Spleen (tissue), 13 donors: ENCODE measurements at places on chromosomes 7 and 10. TPM values are rescaled to one million over a fixed set of nuclear protein-coding genes. Genes with fewer than 3 reads are reported as not detected.

DNA sequence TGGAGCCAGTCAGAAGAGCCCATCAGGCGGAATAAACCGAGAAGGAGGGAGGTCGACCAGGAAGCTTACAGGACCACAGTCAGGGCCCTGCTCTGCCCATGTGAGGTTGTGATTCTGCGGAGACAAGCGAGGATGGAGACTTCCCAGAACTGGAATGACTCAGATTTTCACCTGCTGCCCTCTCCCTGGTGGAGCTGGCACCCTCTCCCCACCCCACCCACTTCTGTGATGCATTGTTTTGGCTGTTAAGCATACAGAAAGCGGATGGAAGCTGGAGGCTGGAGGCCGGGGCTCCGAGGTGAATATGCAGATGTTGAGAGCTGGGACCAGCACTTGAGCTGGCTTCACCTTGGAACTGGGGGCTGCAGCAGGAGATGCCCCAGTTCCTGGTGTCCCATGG, 57.4 kb downstream of the NPTX2 start:
- H3K36me3 ChIP-seq = no peaks in the 10 kb centered on the region
- no peak for DNase-seq

- H3K4me3 ChIP-seq = no peak overlapping the region
- H3K4me1 ChIP-seq = no peaks in the 10 kb centered on the region
- peaks cover 62% of the 10 kb centered on the region for H3K36me3 ChIP-seq
- H3K27me3 ChIP-seq = no peaks in the 10 kb centered on the region
Observed at GRCh38 chr7:66894463-66895080, 26.5 kb upstream of the TMEM248 start.

GRCh38 chr7:36820527-36821170, 96.4 kb upstream of the AOAH start:
- H3K27ac ChIP-seq = no peak overlapping the region
- H3K4me3 ChIP-seq = no peak overlapping the region
- no peaks in the 10 kb centered on the region for H3K36me3 ChIP-seq
- no peaks in the 10 kb centered on the region for H3K27me3 ChIP-seq

DNA sequence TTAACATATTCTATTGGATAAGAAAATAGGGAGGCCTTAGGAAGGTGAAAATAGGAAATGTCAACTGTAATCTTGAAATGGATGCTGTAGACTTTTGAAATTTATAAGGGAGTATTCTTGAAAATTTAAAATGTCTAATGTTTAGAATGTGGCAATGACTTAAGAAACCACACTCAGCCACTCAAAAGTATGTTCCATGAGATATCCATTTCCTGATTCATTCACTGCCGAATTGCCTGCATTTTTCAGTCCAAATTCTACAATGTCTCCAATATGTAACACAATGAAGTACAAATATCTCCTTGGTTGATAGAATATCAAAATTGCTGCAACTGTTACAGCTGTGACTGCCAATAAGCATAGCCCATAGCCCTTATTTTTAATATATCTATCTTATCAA, 25.9 kb downstream of the PRKG1 start:
- no peaks in the 10 kb centered on the region for H3K36me3 ChIP-seq
- H3K27ac ChIP-seq = no peak overlapping the region
- no peaks in the 10 kb centered on the region for H3K4me1 ChIP-seq
- no peaks in the 10 kb centered on the region for H3K27me3 ChIP-seq
- DNase-seq = no peak

DNA sequence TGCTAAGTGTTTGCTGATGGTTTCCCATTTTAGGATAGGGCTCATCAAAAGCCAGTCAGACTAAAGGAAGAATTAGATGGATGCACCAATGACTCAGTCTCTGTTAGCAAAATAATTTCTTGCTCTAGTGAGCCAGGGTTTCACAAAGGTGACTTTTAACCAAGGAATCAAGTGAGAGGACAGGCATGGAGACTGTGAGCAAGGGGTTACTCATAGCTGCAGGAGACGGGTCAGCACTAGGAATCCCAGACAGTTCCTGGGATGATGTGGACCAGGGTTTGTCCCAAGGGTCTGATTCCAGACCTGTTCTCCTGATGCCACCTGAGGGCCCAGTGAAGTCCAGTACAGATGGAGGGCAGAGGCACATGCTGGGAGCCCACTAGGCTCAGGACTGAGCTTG, 138.1 kb downstream of the NOC3L start:
- no peak for DNase-seq
- no peaks in the 10 kb centered on the region for H3K36me3 ChIP-seq
- no peaks in the 10 kb centered on the region for H3K27me3 ChIP-seq
- no peak overlapping the region for H3K4me3 ChIP-seq

DNA sequence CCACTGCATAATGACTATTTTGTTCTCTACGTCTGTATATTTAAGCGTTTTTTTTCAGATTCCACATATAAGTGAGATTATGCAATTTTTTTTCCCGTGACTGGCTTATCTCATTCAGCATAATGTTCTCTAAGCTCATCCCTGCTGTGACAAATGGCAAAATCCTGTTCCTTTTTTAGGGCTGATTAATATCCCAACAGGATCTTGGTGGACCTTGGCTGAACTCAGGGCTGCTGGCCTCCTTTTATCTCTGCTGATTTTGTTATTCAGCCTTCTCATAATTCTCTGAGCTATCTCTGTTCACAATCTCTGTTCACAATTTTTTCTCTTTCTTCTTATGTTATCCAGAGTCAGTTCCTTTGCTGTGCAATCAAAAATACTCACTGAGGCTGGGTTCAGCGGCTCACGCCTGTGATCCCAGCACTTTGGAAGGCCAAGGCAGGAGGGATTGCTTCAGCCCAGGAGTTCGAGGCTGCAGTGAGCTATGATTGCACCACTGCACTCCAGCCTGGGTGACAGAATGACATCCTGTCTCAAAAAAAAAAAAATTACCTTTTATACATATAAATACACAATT, 1035.9 kb upstream of the AUTS2 start:
- DNase-seq = no peak
- H3K4me3 ChIP-seq = no peak overlapping the region
- H3K27ac ChIP-seq = peak overlapping the region; percentile 45
- peaks cover 5% of the 10 kb centered on the region for H3K4me1 ChIP-seq

Gene DENND10
- polyA plus RNA-seq = 18.4 TPM

GRCh38 chr10:70515035-70515667, 36.6 kb downstream of the PALD1 start:
- no peaks in the 10 kb centered on the region for H3K36me3 ChIP-seq
- H3K27me3 ChIP-seq = no peaks in the 10 kb centered on the region
- H3K4me1 ChIP-seq = peaks cover 30% of the 10 kb centered on the region
- no peak overlapping the region for H3K27ac ChIP-seq
- no peak overlapping the region for H3K4me3 ChIP-seq
- DNase-seq = no peak

Gene TCAF2
- 1.3 TPM for polyA plus RNA-seq

DNA sequence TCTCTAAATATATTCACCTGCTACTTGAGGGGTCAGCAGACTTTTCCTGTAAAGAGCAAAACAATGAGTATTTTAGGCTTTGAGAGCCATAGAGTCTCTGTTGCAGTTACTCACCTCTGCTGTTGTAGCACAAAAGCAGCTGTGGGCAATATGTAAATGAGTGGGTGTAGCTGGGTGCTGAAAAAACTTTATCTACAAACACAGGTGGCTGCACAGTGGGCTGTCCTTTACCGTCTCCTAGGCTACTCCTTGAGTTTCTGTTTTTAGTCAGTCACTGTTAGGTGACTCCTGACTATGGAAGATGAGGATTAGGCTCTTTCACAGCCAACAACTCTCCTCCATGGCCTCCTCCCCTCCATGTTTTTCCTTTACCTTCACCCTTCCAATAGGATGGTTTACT, 286.1 kb upstream of the C7orf33 start:
- no peaks in the 10 kb centered on the region for H3K36me3 ChIP-seq
- peaks cover 16% of the 10 kb centered on the region for H3K4me1 ChIP-seq
- no peaks in the 10 kb centered on the region for H3K27me3 ChIP-seq
- H3K4me3 ChIP-seq = peak overlapping the region; percentile 6

DNA sequence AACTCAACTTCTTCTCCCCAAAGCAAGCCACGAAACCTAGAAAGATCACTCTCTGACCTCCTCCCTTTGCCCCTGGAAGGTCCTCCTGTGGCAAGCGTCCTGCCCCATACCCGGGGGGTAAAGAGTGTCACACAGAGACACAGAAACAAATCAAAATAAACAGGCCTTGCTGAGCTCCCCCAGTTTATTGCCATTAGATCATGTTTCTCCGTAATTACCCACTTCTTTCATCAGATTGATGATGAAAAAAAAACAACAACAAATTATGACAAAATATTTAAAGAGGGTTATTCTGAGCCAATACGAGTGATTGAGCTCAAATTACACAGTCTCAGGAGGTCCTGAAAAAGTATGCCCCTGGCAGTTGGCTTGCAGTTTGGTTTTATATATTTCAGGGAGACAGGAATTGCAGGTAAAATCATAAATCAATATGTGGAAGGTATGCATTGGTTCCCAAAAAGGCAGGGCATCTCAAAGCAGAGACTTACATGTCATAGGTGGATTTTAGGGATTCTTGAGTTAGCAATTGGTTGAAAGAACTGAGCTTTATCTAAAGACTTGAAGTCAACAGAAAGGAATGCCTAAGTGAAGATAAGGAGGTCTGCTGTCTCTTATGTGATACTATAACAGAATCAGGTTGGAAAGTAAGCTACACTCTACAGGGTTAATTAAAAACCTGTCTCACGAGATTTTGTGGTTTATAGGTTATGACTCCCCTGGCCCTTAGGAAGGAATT, 86.2 kb downstream of the APBB1IP start:
- H3K27me3 ChIP-seq = no peaks in the 10 kb centered on the region
- no peak for DNase-seq
- H3K36me3 ChIP-seq = peaks cover 100% of the 10 kb centered on the region
- H3K27ac ChIP-seq = peak overlapping the region; percentile 49

DNA sequence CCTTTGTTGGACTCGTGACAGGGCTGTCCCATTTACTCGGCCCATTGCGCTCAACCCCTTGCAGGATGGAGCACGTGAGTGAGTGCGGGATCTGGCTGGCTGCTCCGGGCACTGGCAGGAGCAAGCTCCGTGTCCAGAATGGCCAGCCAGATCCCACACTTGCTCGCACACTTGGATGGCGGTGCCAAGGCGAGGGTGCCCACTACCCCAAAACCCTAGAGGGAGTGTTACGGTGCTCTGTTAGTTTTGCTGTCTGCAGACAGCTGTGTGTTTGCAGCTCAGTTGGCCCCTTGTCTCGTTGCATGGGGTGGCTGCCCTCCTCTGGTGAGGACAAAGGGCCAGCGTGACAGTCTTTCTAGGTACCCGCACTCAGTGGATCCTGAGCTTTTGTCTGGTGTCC, 34.2 kb downstream of the ZNF487 start:
- H3K27me3 ChIP-seq = no peaks in the 10 kb centered on the region
- H3K4me1 ChIP-seq = no peaks in the 10 kb centered on the region
- H3K36me3 ChIP-seq = peaks cover under 1% of the 10 kb centered on the region
- no peak overlapping the region for H3K4me3 ChIP-seq

DNA sequence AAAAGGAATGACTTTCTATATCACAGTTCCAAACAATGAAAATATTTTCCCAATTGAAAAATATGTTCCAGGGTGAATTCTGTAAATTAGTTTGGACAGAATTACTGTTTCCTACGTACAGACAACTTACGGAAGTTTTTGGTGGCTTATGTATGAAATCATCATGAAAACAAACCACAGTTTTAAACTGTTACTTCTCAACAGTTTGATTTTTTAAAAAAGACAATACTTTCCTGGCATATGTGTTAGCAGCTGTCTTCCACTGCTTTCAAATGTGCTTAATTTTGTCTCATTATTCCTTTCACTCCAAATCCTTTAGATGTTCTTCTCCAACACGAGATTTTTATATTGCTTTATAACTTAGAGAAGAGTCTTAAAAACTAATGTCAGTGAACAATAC, 56.2 kb downstream of the SEMA3A start:
- no peak overlapping the region for H3K4me3 ChIP-seq
- no peak for DNase-seq
- H3K36me3 ChIP-seq = no peaks in the 10 kb centered on the region

Gene CALML3
- polyA plus RNA-seq = 0.10 TPM

DNA sequence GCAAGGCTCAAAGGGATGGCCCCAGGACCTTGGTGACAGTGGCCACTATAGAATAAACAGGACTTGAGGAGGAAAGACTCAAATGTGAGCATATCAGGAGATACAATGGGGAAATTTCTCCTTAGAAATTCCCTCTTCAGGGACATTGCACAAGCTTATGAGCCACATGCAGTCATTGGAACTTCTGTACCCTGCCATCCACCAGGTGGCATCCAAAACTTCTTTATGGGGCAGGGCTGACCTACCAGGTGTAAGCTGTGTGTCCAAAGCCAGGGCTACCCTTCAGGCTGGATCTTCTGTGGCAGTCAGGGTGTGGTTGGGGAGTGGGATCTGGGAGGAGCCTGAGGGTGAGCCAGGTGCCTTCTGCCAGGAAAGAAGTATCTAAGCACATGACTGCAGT, 36.6 kb upstream of the LRRC18 start:
- no peak for DNase-seq
- peaks cover 90% of the 10 kb centered on the region for H3K36me3 ChIP-seq
- no peak overlapping the region for H3K4me3 ChIP-seq
- no peak overlapping the region for H3K27ac ChIP-seq
- no peaks in the 10 kb centered on the region for H3K27me3 ChIP-seq
- H3K4me1 ChIP-seq = no peaks in the 10 kb centered on the region

Gene RET
- polyA plus RNA-seq = 0.02 TPM

DNA sequence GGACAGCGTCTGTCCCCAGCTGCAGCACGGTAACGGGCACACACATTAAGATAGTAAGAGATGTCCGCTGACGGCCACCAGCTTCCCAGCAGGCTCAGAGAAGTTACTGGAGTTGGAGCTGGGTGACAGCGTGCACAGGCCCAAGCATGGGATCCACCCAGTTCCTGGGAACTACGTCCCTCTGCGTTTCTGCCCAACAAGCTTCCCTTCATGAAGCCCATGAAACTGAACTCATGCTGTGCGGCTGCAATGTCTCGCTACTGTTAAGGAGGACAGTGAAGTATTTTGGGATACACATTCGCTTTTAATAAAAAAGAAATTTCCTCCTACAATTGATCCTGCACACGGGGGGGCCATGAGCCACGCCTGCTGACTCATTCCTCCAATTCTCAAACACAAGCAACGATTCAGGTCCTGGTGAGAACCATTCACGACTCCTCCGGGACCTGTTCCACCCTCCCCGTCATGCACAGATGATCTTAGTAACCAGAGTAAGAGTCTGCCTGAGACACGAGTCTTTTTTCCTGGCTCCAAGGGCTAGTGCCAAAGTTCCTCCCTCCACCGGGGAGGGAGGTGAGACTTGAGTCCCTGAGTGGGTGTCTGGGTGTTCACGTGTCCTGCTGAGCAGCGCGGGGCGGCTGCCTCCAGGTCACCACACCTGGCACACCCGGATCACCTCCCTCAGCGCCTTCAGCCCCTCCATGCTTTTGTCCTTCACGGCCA, 2.6 kb downstream of the PSMG3 start:
- no peak overlapping the region for H3K27ac ChIP-seq
- H3K4me1 ChIP-seq = peaks cover 15% of the 10 kb centered on the region
- H3K36me3 ChIP-seq = peaks cover 23% of the 10 kb centered on the region
